ENCODE measurements at places on chromosomes 1 and 21. TPM values are rescaled to one million over a fixed set of nuclear protein-coding genes. Genes with fewer than 3 reads are reported as not detected.

DNA sequence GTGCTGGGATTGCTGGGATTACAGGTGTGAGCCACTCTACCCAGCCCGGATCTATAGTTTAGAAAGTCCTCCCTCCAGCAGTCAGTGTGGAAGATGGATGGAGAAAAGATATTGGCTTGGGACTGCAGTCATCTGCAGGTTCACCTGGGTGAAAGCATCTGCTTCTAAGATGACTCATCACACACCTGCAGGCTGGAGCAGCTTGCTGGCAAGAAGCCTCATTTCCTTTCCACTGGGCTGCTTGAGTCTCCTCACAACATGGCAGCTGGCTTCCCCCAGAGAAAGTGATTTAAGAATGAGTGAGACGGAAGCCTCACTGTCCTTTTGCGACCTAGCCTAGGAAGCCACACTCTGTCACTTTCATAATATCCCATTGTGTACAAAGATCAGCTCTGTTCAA, 50.0 kb downstream of the FOXO6 start:
- DNase-seq = no peak

- DNase-seq = no peak
These were observed 131.8 kb upstream of the SGIP1 start for GRCh38 chr1:66402194-66402593.

- DNase-seq = peak; percentile 92
These were observed 130.4 kb downstream of the SYT2 start for GRCh38 chr1:202579806-202580205.

- no peak for DNase-seq
These were observed 32.1 kb downstream of the ALPL start for GRCh38 chr1:21541329-21541728.

- DNase-seq = peak; percentile 47
These were observed 67.2 kb upstream of the CNN3 start for GRCh38 chr1:94993931-94994645.

GRCh38 chr21:45940091-45940490, 41.5 kb upstream of the COL6A1 start:
- no peak for DNase-seq

- peak; percentile 100 for DNase-seq
These were observed at the start of gene CRYZL1 for GRCh38 chr21:33641352-33642026. Gene CRYZL1, minus strand, starts transcription at chr21:33641741. Its CDS starts 10,190 bp downstream, at chr21:33631551.

RNU5D-1 gene
- not detected for total RNA-seq

AMY1A gene
- not detected for total RNA-seq
